ENCODE measurements at places on chromosomes 6 and 20.

- no peak for DNase-seq
These were observed 662 bp downstream of the ENTPD6 start for GRCh38 chr20:25195962-25196785.

- DNase-seq = no peak
These were observed 36.6 kb downstream of the MGME1 start for GRCh38 chr20:18005170-18005989.

- no peak for DNase-seq
These were observed 65.5 kb upstream of the AFDN start for GRCh38 chr6:167760979-167761793.

- no peak for DNase-seq
These were observed 26.6 kb upstream of the NPBWR2 start for GRCh38 chr20:64133951-64134407.

DNA sequence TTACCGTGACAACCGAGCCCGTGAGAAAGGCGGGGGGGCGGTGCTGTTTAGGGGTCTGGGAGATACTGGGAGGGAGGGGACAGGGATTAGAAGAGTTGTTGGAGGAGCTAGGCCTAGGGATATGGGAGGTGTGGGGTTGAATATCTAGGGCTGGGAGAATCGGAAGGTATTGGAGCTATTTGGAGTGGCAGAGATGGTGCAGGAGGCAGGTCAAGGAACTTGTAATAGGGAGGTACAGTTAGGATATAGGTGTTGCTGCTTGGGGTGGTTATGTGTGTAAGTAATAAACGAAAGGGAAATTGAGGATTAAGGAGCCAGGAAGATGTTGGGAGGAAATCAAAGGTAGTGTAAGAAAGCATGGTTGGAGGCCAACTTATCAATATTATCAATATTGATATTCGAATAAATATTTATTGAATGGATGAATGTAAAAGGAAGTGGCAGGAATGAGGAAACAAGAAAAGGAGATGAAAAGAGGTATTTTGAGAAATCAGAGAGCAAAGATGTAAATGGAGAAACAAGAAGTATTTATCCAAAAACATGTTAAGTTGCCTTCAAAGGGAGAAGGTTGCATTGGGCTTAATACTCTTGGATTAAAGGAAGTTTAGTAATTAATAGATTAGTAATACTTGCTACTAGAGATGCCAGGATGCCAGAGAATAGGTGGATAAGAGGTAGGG, 602 bp downstream of the PPP1R11 start:
- peak; percentile 56 for DNase-seq

GRCh38 chr6:130206479-130206878, 16.3 kb downstream of the SAMD3 start:
- DNase-seq = no peak

DNA sequence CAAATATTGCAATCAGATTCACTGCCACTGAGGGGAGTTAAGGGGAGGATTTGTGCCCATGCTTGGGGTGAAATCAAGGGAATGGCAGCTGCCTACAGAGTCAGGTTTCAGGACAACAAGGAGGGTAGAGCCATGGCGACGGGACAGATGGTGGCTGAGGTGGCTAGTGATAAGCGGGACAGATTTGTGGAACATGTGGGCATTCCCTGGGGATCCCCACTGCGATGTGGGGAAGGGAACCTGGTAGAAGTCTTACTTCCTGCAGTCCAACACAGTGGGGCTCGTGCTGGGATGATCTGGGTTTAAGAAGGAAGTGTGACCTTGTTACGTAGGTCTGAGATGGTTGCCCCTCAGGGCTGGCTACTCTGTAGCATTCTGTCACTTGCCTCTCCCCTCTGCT, 292.0 kb upstream of the JARID2 start:
- DNase-seq = no peak

- no peak for DNase-seq
These were observed 63.7 kb downstream of the STX11 start for GRCh38 chr6:144214029-144214428.

DNA sequence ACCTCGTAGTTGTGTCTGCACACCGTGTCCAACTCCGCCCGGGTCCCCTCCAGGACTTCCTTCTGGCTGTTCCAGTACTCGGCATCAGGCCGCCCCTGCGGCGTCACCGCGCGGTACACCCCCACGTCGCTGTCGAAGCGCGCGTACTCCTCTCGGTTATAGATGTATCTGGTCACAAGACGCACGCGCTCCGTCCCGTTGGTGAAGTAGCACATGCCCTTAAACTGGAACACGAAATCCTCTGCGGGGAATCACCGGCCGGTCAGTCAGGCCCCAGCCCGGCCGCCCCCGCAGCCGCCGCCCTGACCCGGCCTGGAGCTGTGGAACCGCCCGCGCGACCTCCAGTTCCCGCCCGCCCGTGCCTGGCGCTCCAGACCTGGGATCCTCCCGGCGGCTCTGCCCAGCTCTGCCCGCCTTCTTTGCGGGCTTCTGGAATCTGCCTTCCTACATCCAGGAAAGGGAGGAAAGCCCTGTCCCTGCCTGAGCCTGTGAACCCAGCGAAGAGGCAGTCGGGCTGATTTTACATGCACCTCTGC, 1.6 kb downstream of the HLA-DQB1 start:
- DNase-seq = no peak

- DNase-seq = no peak
These were observed 10.4 kb upstream of the THBS2 start for GRCh38 chr6:169263836-169264608.

DNA sequence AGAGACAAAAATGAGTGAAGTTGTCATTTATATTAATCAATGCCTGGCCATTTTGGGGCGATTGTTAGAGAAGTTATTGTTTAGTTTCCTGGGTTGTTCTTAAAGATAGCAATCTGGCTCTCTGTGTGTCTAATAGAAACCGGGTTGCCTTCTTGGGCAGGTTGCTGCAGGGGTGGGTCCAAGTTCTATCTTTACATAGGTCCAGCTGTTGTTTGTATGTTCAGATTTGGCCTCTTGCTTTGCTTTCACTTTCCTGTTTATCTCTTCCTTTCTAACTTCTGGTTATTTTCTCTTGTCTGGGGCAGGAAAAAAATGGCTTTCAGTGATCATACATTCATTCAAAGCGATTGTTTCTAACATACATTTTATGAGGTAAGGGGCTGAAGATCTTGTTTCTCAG, 128.4 kb upstream of the NOX3 start:
- no peak for DNase-seq

DNA sequence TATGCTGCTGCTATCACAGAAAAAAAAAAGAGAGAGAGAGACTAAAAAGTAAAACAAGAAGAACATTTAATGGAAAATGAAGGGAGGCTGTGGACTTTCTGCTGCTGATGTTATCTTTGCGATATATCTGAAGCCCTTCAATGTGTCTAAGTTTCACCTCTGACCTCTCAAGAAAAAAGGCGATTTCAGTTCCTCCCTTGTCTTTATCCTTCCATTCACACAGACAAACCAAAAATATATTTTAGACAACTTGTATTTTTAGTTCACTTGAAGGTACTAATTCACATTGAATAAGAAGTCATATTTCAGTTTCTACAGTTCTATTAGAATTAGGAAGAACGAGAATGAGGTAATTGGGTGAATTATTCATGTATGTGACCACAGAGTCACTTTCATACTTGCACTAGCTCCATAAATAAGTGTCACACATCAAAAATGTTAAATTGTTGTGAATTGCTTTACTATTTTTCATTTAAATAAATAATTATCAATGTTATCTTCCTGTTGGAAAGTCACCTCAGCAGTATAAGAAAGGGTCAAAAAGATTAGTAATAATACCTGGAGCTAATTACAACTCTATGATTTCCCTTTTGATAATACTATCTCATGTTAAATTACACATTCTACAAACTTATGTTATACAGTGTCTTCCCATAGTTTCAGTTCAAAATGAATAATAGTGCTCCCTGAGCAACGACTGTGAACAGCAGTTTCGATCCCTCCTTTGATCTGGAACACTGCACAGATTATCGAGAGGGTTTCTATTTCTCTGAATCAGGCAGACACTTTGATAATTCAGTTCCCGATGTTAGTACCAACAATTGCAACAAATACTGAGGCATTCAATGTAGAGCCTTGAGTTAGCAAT, 85.2 kb upstream of the PLCB4 start:
- DNase-seq = no peak

DNA sequence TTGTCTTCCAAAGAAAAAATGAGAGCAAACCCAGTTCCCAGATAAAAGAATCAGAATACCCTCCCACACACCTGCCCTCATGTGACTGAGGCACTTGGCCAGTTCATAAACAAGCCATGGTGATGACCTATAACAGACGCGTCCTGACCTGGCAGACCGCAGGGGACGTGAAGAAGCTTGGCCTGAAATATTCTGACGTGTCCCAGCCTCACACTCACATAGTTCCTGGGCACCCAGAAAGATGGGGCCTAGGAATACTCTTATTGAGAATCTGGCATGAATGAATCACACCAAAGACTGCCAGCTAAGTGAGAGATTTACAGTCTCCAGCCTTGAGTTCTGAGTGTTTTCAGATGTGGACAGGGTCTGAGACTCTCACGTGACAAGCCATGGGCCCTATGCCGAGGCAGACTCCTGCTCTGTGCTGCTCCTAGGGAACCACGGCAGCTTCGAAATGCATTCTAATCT, 17.2 kb upstream of the MAP3K4 start:
- no peak for DNase-seq

GRCh38 chr20:61599061-61599531, 347.0 kb downstream of the CDH4 start:
- DNase-seq = no peak

DNA sequence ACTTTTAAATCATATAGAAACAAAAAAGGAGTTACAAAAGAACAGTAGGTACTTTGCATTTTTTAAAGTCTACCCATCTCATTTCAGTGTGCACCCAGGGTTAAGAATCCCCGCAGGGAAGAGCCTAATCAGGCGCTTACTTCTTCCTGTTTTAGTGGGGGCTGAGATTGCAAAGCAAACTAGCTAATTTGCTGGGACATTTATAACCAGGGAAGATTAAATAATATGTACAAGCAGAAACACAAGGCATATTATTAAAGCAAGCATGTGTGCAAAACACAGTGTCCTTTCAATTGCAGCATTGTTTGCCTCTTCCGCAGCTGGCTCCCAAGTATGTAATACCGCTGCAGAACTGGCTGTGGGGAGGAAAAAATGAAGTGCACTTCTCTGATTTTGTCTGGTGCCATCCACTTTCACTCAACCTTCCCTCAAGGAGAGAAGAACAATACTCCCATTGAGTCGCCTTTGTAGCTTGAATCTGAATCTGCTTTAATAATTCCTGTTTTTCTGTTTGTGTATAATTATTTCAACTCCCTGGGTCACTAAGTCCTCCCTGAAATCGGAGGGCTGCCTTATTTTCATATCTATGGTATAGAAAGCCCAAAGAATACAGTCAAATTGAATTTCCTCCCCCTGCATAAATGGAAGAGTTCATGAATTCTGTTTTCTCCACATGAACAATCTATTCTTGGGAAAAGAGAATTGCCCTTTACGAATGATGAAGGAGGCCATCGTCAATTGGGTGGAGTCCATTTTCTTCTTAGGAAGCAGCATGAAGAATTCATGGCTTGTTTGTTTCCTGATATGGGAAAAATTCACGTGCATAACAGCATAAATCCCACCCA, 23.3 kb upstream of the BCAS1 start:
- DNase-seq = no peak

GRCh38 chr6:152571943-152572337, 65.2 kb downstream of the SYNE1 start:
- DNase-seq = no peak

DNA sequence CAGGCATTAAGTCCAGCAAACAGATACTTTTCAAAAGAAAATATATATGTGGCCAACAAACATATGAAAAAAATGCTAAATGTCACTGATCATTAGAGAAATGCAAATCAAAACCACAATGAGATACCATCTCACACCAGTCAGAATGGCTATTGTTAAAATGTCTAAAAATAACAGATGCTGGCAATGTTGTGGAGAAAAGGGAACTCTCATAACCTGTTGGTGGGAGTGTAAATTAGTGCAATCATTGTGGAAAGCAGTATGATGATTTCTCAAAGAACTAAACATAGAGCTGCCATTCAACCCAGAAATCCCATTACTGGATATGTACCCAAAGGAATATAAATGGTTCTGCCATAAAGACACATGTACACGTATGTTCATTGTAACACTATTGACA, 20.6 kb downstream of the KCNQ5 start:
- DNase-seq = no peak

- DNase-seq = no peak
These were observed 8.9 kb downstream of the NT5E start for GRCh38 chr6:85458782-85459181.

DNA sequence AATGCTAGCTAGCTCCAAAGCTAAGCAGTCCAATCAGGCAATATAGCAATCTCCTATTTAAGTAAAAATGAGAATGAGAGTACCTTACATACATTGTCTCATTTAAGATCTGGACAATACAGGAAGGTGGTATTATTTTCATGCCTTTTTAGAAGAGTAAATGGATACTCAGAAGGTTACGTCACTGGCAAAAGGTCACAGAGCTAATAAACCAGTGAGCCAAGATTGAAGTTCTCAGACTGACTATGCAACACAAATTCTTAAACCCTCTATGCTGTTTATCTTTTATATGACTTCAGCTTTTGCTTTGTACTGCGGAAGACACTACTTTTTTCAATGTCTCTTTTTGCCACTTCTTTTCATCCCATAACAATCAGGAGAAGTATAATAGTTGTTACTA, 135.2 kb upstream of the PRL start:
- no peak for DNase-seq

- no peak for DNase-seq
These were observed 8.2 kb upstream of the GNMT start for GRCh38 chr6:42952389-42952788.

GRCh38 chr6:161549977-161550655, 276.3 kb upstream of the AGPAT4 start:
- DNase-seq = no peak

GRCh38 chr6:58113960-58114359, 796.5 kb downstream of the PRIM2 start:
- no peak for DNase-seq

GRCh38 chr6:20924911-20925543, 390.8 kb downstream of the CDKAL1 start:
- no peak for DNase-seq

GRCh38 chr6:21438237-21438985, 155.1 kb upstream of the SOX4 start:
- no peak for DNase-seq

DNA sequence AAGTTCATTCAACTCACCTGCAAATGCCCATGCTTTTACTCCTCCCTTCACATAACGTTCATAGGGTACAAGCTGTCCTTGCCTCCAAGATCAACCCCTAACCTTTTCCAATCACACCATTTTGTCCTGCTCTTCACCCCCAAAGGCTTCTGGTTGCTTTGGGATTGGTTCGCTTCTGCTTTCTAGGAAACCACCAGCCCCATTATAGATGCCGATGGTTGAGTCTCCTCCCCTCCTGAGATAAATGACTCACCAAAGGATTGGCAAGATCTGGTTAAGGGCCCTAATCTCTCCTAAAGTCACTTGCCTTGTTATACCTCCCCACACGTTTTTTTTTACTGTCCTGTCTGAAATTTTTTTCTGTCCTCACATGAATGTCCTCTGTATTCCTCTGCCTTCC, 311.4 kb downstream of the HACE1 start:
- DNase-seq = no peak

DNA sequence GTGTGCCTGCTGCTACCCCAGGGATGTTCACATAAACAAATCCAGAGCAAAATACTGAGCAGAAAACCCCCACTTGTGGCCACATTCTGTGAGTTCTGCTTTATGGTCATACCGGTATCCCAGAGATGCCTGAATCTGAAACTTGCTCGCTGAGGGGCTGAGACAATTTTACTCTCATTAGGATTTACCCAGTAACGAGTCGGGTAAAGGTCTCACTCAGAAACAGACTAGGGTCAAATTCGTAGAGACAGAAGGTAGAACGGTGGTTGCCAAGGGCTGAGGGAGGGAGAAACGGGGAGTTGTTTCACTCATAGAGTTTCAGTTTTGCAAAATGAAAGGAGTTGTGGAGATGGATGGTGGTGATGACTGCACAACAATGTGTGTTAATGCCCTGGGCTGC, 45.4 kb upstream of the NKX2-2 start:
- DNase-seq = no peak
